AG08395 (cell line): ENCODE measurements at places on chromosomes 12 and 14.

DNA sequence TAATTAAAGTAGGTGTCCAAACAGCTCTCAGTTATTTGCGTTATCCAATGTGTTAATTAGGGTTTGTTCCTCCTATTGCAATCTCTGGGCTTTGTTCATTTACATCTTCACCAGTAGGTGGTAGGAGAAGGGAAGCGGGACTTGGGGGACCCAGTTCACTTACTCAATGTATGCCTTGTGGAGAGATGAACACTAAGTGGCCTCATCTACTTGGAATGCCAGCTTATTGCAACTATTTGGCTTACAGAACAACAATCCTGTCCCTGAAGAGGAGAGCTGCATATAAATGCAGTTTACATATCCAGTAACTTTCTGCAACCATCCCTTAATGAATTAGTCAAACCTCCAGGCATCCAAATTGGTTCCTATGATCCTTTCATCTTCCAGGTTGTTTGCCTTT lies 417.1 kb upstream of the CCDC196 start:
- DNase-seq = peak; percentile 38

GRCh38 chr12:693934-694533 lies 30.8 kb upstream of the NINJ2 start:
- no peak for DNase-seq

DNA sequence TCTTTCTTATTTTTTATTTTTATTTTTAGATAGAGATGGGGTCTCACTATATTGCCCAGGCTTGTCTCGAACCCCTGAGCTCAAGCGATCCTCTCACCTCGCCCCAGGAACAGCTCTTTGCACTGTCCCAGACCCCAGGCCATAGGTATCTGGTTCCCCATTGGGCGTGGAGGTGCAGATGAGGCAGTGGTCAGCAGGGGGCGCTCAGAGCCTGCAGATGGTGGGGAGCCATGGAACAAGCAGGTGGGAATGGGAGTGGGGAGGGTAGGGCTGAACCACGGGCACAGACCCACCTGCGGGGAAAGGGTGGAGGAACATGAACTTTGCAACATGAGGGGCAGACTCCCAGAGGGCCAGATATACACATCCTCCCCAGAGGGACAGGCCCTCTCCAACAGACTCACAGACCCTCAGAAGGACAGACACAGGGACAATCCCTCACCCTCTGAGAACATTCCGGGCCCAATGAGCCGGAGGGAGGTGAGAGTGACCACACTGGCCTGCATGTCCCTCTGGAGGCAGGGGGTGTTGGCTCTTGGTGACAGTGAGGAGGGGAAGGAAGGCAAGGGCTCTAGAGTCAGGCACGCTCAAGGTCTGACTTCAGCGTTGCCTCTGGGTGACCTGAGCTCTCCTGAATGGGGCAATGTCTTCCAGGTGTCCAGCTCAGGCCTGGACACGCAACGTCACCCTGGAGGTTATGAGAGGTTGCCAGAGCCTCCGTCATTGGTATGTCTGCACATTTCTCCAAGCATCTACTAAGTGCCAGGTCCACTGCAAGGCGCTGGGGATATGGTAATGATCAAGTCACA lies 34.9 kb downstream of the KRT80 start:
- peak; percentile 73 for DNase-seq

DNA sequence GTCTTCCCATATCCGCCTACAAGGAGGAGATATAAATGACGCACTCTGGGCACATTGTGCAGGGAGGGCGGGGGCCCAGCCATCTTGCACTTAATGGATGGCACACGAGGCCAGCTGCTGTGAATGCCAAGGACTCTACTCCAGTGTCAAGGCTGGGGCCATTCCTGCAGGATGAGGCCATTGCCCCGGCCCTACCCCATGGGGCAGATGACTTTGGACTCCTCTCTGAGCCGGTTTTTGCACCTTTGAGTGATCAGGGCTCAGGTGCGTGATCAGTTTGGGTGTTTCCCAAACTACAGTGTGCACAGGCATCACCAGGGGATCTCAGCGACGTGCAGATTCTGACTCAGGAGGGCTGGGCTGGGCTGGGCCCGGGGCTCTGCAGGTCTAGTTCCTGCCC lies 16.1 kb downstream of the MMAB start:
- DNase-seq = no peak

- DNase-seq = no peak
Observed at GRCh38 chr12:106585521-106586277, 2.9 kb downstream of the RFX4 start.
